ENCODE measurements at places on chromosomes 1 and 21. TPM values are rescaled to one million over a fixed set of nuclear protein-coding genes. Genes with fewer than 3 reads are reported as not detected.

Gene SLC26A9
- not detected for total RNA-seq

Gene SLAMF7
- 0.20 TPM for total RNA-seq

Gene COL11A1
- total RNA-seq, result not detected

Gene BRINP2
- total RNA-seq, result not detected

Gene OR2L8
- total RNA-seq, result not detected

Gene SLC6A17
- 0.14 TPM for total RNA-seq

Gene TMEM82
- total RNA-seq, result 25.1 TPM

Gene CAPN9
- total RNA-seq, result 30.2 TPM

Gene CCDC24
- total RNA-seq, result 22.0 TPM

Gene AJAP1
- total RNA-seq, result 0.14 TPM

Gene FCRL5
- total RNA-seq, result 1.1 TPM

Gene LCE1D
- total RNA-seq, result not detected

Gene SPATA1
- total RNA-seq, result 0.14 TPM
